Melanocyte of skin (primary cell): ENCODE measurements at places on chromosomes 5 and 9. TPM values are rescaled to one million over a fixed set of nuclear protein-coding genes. Genes with fewer than 3 reads are reported as not detected.

PCDHGB3 gene
- 0.69 and 5.1 TPM in 2 replicates for total RNA-seq

CMBL gene
- 3.4 and 4.0 TPM in 2 replicates for total RNA-seq

ACO1 gene
- total RNA-seq = 13.3 and 30.8 TPM in 2 replicates

TNPO1 gene
- 356 and 364 TPM in 2 replicates for total RNA-seq

CKMT2 gene
- 1.1 TPM in 1 of 2 replicates, not detected in the other for total RNA-seq
